Activated CD4-positive, CD25-positive, alpha-beta regulatory T cell treated with anti-CD3 and anti-CD28 coated beads, Interleukin-2, amount 50 U/mL, for 72 hours (primary cell): ENCODE measurements at places on chromosomes 12 and 14.

- no peak for DNase-seq
These were observed 3.5 kb downstream of the AICDA start for GRCh38 chr12:8609061-8609570.

DNA sequence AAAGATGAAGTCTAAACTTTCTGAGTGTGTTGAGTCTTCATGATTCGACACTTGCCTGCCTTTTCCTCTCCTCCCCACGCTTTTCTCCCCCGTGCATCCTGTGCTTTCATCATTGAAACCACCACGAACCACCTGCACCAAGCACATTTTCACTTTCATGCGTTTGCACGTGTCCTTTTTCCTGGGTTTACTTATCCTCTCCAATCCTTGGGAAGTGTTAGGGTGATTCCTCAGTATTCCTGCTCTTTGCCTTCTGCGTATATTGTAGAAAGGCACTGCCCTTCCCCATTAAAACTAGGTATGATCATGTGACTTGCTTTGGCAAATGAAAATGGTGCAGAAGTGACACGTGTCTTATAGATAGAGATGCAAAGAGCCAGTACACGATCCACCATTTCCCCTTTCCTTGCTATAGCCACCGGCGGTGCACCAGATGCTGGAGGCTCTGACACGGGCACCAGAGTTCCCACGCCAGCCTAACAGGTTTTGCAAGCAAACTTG lies 106.6 kb downstream of the BRMS1L start:
- DNase-seq: no peak

DNA sequence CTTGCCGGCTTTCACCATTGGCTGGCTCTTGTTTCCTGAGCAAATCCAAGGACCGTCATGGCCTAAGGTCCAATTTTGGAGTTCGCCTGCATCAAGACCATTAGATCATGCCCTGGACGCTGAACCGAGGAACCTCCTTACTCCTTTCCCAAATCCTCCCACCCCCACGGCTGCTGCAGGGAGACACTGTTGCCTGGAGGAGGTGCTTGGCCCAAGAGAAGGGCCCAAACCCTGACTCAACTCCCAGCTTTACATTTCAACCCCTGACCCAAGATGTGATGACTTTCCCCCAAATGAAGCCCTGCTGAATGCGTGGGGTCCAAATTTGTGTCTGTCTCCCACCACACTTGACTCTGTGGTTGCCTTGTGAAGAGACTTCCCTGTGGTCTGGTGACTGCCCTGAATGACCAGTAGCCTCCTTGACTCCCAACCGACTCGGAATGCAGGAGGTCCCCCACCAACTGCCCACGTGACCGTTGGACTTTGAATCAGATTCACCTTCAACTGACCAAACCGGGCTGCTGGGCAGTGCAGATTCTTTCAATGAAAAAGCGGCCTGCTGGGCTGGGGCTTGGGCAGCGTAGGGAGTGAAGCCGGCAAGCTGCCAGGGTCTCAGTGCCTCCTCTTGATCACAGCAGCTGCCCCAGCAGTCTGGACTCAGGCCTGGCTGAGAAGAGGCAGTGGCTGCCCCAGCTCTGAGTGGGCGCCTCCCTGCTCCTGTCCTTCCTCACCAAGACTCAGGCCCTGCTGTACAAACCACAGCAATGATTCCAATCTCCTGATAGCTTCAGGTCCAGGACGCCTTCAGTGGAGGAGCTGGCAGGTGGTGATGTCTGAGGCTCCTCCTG lies 46.7 kb upstream of the OASL start:
- DNase-seq: no peak

GRCh38 chr12:109773384-109774011 lies 59.7 kb downstream of the TRPV4 start:
- DNase-seq: no peak

GRCh38 chr12:98744680-98745079 lies 99.6 kb downstream of the APAF1 start:
- no peak for DNase-seq
